Osteoblast (primary cell): ENCODE measurements at places on chromosomes 4 and X. TPM values are rescaled to one million over a fixed set of nuclear protein-coding genes. Genes with fewer than 3 reads are reported as not detected.

DNA sequence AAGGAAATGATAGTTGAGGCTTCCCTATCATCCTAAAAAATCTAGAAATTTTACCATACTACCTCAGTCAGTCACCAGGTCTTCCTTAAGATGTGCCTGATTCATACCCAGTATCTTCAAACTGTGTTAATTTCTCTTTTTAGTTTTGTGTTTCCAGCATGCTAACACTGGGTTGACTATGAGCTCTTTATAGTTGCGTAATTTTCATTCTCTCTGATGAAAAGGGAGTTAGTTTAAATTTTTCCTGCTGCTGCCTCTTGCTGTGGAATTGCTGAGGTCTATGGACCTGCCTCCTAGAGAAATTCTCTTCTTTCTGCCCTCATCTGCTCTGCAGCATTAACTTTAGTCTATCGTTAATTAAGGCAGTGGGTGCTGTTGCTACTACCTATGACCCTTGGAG lies 66.6 kb downstream of the BANK1 start:
- H3K27ac ChIP-seq: no peak overlapping the region
- no peak overlapping the region for H3K4me3 ChIP-seq
- no peak for DNase-seq
- H3K27me3 ChIP-seq: no peaks in the 10 kb centered on the region

SPIN2A gene
- total RNA-seq: 0.59 and 1.4 TPM in 2 replicates

- H3K4me1 ChIP-seq: peaks cover 33% of the 10 kb centered on the region
- no peaks in the 10 kb centered on the region for H3K27me3 ChIP-seq
- no peak for DNase-seq
- no peak overlapping the region for H3K4me3 ChIP-seq
- H3K27ac ChIP-seq: no peak overlapping the region
- no peaks in the 10 kb centered on the region for H3K36me3 ChIP-seq
These were observed 164.7 kb downstream of the SOWAHB start for GRCh38 chr4:76733068-76733771.

DNA sequence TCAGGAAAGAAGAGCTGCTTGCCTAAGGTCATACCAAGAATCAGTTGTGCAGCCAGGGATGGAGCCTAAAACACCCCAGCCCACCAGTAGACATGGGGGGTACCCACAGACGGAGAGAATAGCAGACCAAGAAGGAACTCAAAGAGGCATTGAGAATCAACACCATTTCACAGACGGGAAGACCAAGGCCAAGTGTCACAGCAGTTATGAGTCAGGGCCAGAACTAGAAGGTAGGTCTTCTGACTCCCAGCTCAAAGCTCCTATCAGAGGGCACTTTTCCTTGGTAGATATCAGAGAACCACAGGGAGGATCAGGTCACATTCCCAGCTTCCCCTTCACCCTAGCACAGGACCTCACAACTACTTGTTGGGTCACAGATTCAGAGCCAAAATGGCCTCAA lies 14.5 kb downstream of the OTUD5 start:
- H3K27ac ChIP-seq: no peak overlapping the region
- H3K27me3 ChIP-seq: no peaks in the 10 kb centered on the region
- H3K4me1 ChIP-seq: peaks cover 3% of the 10 kb centered on the region
- H3K4me3 ChIP-seq: no peak overlapping the region
- DNase-seq: no peak

- peaks cover 15% of the 10 kb centered on the region for H3K36me3 ChIP-seq
- no peak overlapping the region for H3K4me3 ChIP-seq
- H3K4me1 ChIP-seq: peaks cover 10% of the 10 kb centered on the region
- peak overlapping the region; percentile 63 for H3K27ac ChIP-seq
These were observed 152.3 kb downstream of the WDFY3 start for GRCh38 chr4:84814094-84814750.

MAGEB2 gene
- not detected in 2 replicates for total RNA-seq

- H3K27me3 ChIP-seq: no peaks in the 10 kb centered on the region
- H3K27ac ChIP-seq: peak overlapping the region; percentile 21
- peaks cover 17% of the 10 kb centered on the region for H3K36me3 ChIP-seq
- no peak for DNase-seq
These were observed 98.6 kb downstream of the PDLIM5 start for GRCh38 chr4:94550352-94550751.

DNA sequence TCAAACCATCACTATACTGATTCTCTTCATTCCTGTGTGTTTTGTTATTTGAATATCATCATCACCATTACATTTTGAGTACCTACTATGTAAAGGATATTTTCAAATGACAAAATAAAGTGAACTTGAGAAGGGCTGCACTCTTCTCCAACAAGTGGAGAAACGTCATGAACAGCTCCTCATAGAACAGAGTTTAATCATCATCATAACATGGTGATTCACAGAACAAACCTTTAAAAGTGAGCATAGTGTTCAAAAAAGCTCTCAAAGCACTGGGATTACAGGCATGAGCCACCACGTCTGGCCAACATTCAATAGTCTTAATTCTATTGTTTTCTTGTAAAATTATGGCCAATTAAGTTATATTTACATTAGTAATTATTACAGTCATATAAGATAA lies 993.9 kb downstream of the PDHA2 start:
- no peak for DNase-seq
- H3K27me3 ChIP-seq: no peaks in the 10 kb centered on the region
- H3K4me1 ChIP-seq: no peaks in the 10 kb centered on the region
- H3K36me3 ChIP-seq: no peaks in the 10 kb centered on the region
- H3K27ac ChIP-seq: no peak overlapping the region
